ENCODE measurements at places on chromosomes 6 and 20.

GRCh38 chr6:76792394-76792793 is 670.9 kb downstream of the HTR1B start:
- no peak for DNase-seq

DNA sequence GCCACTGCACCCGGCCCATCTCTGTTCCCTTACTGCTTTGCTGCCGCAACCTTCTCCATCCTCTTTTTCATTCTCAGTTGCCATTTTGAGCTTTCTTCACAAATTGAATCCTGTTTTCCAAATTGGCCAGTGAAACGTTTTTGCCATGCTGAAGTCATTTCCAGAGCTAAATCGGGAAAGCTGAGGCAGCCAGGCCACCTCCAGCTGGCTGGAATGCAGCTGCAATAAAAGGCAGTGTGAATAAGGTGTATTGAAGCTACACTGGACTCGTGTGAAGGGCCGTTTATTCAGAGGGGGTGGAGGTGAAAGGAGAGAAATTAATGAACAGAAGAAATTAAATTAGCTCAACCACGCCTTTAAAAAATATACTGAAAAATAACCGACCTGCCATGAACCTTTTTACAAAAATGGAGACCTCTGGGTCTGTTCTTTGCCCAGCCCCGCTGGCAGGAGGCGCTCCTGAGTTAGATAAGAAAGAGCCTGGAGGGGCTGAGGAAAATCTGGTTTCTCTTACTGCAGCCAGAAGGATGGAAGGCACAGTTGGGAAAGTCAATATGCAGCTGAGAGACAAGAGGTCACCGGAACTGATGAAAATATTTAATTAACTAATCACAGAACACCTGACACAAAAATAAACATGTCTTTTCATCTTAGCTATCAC is 283.9 kb downstream of the FOXC1 start:
- DNase-seq: no peak

DNA sequence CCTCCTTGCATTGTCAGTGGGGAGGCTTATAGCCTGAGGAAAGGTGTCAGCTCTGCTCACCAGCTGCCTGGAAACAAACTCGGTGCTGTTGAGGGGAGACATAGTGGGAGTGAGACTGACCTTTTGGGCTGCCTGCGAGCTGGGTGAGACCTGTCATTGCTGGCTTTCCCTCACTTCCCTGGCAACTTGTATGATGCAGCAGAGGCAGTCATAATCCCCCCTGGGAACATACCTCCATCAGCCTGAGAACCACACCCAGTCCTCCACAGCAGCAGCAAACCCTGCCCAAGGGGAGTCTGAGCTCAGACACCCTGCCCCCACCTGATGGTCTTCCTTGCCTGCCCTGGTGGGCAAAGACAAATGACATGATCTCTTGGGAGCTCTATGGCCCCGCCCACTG is 521.2 kb upstream of the IMPG1 start:
- DNase-seq: no peak

- DNase-seq: no peak
Observed at GRCh38 chr6:125804264-125804663, 13.5 kb downstream of the NCOA7 start.

DNA sequence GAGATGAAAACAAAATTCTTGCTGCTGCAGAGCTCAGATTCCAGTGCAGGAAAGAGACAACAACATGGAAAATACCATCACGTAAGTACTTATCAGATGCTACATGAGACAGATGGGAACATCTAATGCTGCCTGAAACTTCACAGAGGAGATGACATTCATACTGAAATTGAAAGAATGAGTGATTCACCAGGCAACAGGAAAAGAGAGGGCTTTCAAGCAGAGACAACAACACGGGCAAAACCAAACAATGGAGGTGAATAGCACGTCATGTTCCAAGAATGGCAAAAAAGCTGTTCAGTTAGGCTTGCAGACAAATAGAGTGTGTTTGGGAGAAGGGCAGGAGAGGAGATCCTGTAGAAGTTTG is 39.3 kb downstream of the GTF2H5 start:
- DNase-seq: no peak

DNA sequence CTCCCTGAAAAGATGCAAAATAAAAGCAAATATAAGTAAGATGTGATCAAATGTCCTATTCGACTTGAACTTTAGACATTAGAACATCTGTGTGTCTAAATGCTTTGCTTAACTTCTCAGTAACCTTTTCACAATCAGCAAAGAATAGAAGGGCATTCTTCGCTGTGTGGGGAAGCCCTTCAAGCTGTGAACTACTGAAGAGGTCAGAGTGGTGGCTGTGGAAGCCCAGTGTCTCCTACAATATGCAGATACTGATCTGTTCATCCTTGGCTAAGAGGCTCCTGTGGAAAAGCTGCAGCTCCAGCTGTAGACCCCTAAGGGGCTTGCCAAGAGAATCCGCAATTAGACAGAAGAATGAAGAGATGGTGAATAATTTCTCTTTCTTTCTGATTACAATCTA is 400.3 kb upstream of the SASH1 start:
- no peak for DNase-seq

GRCh38 chr20:20894753-20895152 is 182.3 kb upstream of the RALGAPA2 start:
- no peak for DNase-seq

- peak; percentile 90 for DNase-seq
Observed at GRCh38 chr6:37566111-37566949, 66.6 kb upstream of the CCDC167 start.

GRCh38 chr6:55388211-55388610 is 60.9 kb downstream of the GFRAL start:
- no peak for DNase-seq

DNA sequence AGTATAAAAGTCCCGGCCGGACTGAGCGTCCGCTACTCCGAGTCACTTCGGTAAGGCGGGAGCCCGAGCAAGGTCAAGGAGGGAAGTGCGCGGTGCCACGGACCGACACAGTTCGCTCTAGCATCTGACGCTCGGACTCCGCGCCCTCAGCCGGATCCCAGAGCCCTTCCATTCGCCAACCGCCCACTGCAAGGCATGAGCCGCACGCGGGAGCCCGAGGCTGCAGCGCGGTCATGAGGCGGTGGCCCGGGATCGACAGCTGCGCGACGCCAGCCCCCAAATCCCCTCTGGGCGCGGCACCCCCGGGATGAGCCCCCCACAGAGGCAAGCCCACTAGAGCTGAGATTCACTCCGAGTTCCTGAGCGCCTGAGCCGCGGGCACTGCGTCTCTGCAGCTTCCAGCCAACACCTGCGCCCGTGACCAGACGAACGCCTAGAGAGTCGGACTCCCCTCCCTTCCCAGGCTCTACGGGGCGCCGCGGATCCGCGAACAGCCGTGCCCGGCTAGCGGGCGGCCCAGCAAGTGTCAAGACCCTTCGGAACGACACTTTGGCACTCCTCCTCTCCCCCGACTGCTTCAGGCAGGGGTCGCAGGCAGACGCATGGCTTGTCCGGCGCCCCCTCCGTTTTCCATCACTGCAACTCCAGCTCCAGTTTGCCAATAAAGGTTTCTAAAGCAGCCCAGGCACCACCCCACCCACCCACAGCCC is 725 bp upstream of the ISM1 start:
- peak; percentile 82 for DNase-seq

- no peak for DNase-seq
Observed at GRCh38 chr6:41728073-41728936, 7.1 kb downstream of the TFEB start.

GRCh38 chr6:53210811-53211210 is 62.2 kb upstream of the GCM1 start:
- DNase-seq: no peak

GRCh38 chr6:154187714-154188113 is 148.7 kb downstream of the OPRM1 start:
- DNase-seq: no peak

DNA sequence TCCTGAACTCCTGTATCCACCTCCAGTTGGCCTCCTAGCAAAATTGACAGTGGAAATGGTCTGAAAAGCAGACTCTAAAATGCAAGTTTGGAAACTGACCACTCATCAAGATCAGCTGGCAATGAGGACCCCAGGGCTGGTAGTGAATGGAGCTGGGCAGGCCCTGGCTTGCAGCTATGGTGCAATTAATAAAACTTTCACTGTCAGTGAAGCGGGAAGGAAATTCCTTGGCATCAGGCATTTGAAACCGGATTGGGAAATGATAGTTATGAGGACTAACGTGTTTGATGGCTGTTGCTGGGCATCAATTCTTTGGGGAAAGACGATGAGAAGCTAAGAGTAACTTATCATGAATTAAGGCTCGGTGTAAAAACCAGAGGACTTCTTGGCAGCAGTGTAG is 19.1 kb downstream of the SIRPB1 start:
- no peak for DNase-seq

- no peak for DNase-seq
Observed at GRCh38 chr6:167499161-167499660, 174.3 kb downstream of the TTLL2 start.

DNA sequence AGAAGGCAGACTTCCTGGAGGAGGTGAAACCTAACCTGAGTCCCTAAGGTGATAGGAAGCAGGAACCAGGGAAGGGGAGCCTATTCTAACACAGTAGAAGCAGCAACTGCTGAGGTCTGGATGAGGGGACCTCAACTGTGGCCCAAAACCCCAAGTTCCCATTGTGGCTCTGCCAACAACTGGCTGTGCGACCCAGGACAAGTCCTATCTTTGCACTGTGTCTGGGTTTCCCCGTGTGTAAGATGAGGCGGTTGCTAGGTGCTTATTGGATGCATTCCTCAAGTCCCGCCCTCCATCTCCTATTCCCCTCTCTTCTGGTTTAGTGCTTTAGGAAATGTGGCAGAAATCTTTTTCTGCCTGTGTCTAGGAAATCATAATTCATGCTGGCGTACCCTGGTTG is 52.2 kb upstream of the TTPAL start:
- DNase-seq: no peak

- no peak for DNase-seq
Observed at GRCh38 chr6:83073615-83074014, 6.1 kb downstream of the DOP1A start.

DNA sequence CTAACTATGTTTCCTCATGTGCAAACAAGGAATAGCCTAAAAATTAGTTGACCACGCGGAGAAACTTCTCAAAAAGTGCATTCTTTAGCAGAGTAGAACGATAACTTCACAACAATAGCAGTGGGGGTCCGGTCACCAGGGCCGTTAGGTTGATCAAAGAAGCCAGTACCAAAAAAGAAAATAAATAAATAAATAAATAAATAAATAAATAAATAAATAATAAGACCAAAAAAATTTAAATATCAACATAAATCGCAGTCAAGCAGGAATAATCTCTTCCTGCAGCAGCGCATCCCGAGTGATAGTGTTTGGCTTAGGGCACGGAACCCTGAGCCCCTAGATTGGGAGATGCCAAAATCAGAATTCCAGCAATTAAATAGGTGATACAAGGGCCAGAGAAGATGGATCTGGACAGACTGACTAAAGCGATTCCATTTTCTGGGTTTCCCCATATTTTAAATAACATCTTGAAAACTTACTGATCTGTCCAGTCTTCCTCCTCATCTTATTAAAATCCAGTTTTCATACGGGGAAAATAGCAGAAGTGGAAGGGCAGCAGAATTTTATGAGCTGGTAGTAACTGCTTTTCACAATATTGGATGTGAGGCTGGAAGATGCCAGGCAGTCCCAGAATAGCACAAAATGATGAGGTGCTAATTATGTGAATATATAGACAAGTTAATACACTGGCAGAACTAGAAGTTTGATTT is 4.4 kb upstream of the OLIG3 start:
- no peak for DNase-seq

DNA sequence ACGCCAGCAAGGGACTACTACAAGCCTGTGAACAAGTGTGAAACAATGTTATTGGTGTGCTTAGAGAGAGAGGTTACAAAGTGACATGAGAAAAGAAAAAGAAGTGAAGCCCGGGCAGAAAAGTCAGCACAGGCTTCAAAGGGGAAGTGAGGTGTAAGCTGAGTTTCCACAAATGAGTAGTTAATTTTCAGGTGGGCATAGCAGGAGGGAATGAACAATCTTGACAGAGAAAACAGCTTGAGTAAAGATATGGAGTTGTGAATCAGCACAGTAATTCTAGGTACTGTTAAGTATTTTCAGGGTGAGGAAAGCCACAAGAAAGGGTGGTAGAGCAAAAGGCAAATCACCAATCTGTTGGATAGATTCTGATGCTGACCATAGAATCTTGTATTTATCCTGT is 4.3 kb downstream of the KCNQ5 start:
- no peak for DNase-seq

GRCh38 chr20:9514461-9515213 is at the start of gene LAMP5:
TSS of gene LAMP5 (plus strand) at chr20:9514590. CDS start at chr20:9514853, 263 bp downstream.
- peak; percentile 88 for DNase-seq

GRCh38 chr6:14824484-14825275 is 421.2 kb upstream of the JARID2 start:
- no peak for DNase-seq

GRCh38 chr6:97674802-97675201 is 391.8 kb upstream of the MMS22L start:
- DNase-seq: no peak

GRCh38 chr6:42740725-42741124 is 5.2 kb downstream of the TBCC start:
- DNase-seq: no peak

GRCh38 chr6:20411953-20412681 is 10.4 kb downstream of the E2F3 start:
- DNase-seq: no peak

DNA sequence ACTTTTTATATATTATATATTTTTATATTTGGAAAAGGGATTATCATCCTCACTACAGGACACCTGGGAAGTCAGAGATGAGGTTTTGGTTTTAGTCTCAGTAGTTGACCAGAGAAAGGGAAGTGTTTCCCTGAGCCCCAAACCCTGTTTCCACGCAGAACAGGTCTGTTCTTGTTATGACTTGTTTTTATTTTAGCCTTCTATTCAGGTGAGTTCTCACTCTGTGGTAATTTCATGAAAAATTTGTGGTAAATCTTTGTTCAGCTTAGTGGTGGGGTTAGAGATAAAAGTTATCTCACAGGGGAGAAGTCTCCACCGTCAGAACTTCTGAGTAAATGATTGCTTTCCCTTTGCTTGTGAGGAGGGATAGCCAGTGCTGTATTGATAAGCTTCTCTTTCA is 224.9 kb downstream of the FARS2 start:
- no peak for DNase-seq

- peak; percentile 82 for DNase-seq
Observed at GRCh38 chr20:16803965-16804792, 56.0 kb downstream of the OTOR start.

GRCh38 chr6:96015518-96016333 is at the start of gene FUT9:
TSS of gene FUT9 (plus strand) at chr6:96015974. CDS start at chr6:96203156, 187,182 bp downstream.
- peak; percentile 89 for DNase-seq

- no peak for DNase-seq
Observed at GRCh38 chr6:79630380-79630882, 698 bp upstream of the SH3BGRL2 start.

DNA sequence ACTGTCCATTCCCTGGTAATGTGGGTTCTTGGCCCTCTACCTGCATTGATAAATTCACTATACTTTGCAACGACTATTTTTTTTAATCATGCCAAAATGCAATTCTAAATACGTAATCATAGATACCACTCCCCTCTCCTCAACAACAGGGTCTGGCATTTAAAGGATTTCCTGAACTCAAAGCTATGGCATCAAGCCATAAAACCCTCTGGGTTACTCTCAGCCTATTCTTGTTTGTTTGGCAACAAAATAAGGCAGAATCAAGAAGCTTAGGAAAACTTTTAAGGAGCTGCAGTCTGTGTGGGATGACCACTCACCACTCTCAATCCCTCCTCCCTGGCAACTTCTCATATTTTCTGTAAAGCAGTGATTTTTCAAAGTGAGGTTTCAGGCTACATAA is 669.9 kb upstream of the ID4 start:
- no peak for DNase-seq

- DNase-seq: no peak
Observed at GRCh38 chr6:161596807-161597520, 323.1 kb upstream of the AGPAT4 start.

GRCh38 chr20:15700147-15700765 is 873.0 kb downstream of the KIF16B start:
- DNase-seq: peak; percentile 49

Data from ecto neural progenitor cell (in vitro differentiated cells).